ENCODE measurements at places on chromosomes 5 and 9. TPM values are rescaled to one million over a fixed set of nuclear protein-coding genes. Genes with fewer than 3 reads are reported as not detected.

DNA sequence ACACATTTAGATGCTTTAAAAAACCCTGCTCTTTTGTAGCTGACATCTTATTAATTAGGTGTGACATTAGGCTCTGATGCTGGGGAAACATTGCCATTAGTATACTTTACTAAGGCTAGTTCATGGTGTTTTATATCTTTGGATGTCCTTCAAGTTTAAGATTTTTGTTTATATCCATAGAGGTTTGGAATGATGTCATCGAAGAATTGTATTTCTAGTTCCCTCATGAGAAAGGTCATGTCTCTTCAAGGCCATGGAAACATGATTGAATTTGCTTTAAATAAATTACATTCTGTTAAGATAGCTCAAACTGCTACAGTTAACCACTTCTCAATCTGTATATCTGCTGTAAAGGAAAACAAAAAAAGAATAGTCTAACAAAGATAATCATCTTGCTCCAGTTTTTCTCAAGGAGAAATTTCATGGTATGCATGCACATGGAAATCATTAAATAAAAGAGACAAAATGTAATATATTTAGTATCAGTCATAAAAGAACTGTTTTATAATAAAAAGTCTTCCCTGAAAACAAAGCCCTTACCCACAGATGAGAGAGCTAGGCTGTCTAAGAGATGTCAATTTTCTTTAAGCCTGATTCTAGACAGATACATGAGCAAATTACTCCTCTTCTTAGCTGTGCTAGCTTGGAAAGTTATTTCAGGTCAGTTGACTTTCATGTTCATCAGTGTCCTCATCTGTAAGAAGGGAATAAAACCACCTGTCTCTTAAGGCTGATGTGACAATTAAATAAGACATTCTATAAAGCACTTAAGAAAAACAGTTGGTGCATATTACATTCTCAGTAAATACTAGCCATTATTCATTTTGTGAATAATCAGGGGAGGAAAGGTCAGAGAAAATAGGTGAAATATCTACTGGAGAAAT, 25.0 kb upstream of the STARD4 start:
- H3K27ac ChIP-seq: no peak overlapping the region
- no peaks in the 10 kb centered on the region for H3K4me1 ChIP-seq
- no peak overlapping the region for H3K4me3 ChIP-seq
- DNase-seq: no peak

PCDHGA9 gene
- total RNA-seq: 1.7 TPM

FCN2 gene
- not detected for total RNA-seq

GRCh38 chr9:95053611-95054570, 263.6 kb downstream of the FANCC start:
- no peaks in the 10 kb centered on the region for H3K36me3 ChIP-seq
- peaks cover 2% of the 10 kb centered on the region for H3K4me1 ChIP-seq
- H3K27ac ChIP-seq: no peak overlapping the region
- no peak for DNase-seq

DNA sequence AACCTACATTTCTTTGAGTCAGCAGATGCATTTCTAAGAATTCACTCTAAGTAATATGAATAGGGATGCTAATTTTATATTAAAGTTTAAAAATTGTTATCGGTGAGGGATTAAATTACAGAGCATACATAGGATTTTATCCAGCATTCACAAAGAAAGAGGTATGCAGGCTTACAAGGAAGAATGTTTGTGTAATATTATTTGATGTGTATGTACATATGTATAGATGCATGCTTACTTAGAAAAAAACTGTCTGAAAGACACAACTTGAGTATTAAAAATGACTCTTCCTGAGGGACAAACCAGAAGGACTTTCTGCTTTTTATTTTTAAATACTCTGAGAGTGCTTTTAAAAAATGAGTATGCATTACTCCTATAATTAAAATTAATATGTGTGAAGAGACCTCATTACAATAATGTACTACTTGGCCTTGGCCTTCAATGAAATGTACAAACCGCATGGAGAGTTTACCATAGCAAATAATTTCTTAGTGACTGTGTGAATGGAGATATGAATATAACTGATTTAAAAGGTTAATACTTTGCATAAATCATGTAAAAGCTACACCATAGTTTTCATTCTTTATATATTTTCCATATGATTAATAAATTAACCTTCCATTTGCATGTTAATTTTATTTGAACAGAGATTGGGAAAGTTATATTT, 77.0 kb downstream of the GDA start:
- no peak overlapping the region for H3K4me3 ChIP-seq
- H3K36me3 ChIP-seq: no peaks in the 10 kb centered on the region
- H3K27ac ChIP-seq: no peak overlapping the region
- H3K27me3 ChIP-seq: peaks cover 2% of the 10 kb centered on the region
- no peak for DNase-seq

DNA sequence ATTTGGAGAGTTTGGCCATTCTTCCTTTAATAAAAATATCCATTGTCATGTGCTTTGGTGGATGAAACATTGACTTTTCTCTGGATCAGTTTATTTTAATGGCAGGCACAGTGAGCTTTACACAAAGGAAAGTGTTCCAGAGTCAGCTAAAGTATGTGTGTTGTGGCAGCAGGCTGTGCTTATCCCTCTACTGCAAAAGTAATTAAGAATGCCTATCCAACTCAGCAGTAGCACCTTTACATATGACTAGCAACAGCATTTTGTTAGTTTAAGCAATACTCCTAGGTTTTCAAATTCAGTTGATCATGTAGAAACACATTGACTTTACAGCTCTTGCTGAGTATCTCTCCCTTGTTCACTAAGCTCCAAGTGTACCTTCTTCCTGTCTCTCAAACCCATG, 730.5 kb upstream of the RGMB start:
- H3K27ac ChIP-seq: no peak overlapping the region
- H3K27me3 ChIP-seq: no peaks in the 10 kb centered on the region
- H3K36me3 ChIP-seq: no peaks in the 10 kb centered on the region
- no peaks in the 10 kb centered on the region for H3K4me1 ChIP-seq

SMIM32 gene
- total RNA-seq: not detected

PHF2 gene
- total RNA-seq: 28.1 TPM

RAD23B gene
- 92.6 TPM for total RNA-seq

- no peak overlapping the region for H3K27ac ChIP-seq
- H3K36me3 ChIP-seq: no peaks in the 10 kb centered on the region
- peaks cover 12% of the 10 kb centered on the region for H3K4me1 ChIP-seq
- no peak for DNase-seq
These were observed 1057.7 kb upstream of the DMAC1 start for GRCh38 chr9:8857068-8857925.

DNA sequence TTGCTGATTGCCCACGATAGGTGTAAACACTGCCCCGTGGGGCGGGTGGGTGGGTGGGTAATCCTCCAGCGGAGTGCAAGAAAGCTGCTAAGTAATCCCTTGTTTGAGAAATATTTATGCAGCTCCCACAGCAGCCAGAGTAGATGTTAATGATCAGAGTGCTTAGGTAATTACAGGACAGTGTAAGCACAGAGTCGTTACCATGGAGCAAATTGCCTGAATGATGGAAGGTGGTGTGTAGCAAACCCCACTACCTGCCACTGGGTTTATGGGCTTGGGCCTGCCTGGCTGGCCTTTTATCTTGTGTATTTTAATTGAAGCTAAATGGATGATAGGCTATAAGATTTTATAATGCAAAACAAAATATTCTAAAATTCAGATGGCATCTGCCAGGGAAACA, 110.0 kb downstream of the COL5A1 start:
- H3K4me3 ChIP-seq: no peak overlapping the region
- H3K36me3 ChIP-seq: no peaks in the 10 kb centered on the region
- no peaks in the 10 kb centered on the region for H3K4me1 ChIP-seq
- no peak for DNase-seq
- H3K27ac ChIP-seq: no peak overlapping the region

SLC6A3 gene
- total RNA-seq: not detected
